ENCODE measurements at places on chromosomes 4 and X. TPM values are rescaled to one million over a fixed set of nuclear protein-coding genes. Genes with fewer than 3 reads are reported as not detected.

GPR50 gene
- total RNA-seq = not detected

P2RY4 gene
- 0.20 TPM for total RNA-seq

BEX1 gene
- 0.23 TPM for total RNA-seq

BMX gene
- not detected for total RNA-seq

ZFP92 gene
- 1.5 TPM for total RNA-seq

SYN1 gene
- 0.57 TPM for total RNA-seq

GAGE12J gene
- total RNA-seq = not detected

TDO2 gene
- total RNA-seq = not detected

SHISA3 gene
- 0.18 TPM for total RNA-seq

UBL4A gene
- total RNA-seq = 43.7 TPM

MND1 gene
- 21.1 TPM for total RNA-seq

GPR101 gene
- not detected for total RNA-seq

ZNF630 gene
- 0.50 TPM for total RNA-seq

FOXR2 gene
- not detected for total RNA-seq

ATP2B3 gene
- total RNA-seq = not detected

CSAG3 gene
- not detected for total RNA-seq

FGF13 gene
- not detected for total RNA-seq

UGT2B11 gene
- total RNA-seq = not detected

EGFL6 gene
- 9.2 TPM for total RNA-seq

TEX11 gene
- not detected for total RNA-seq

LPAR4 gene
- total RNA-seq = not detected

Measured in T-helper 2 cell treated with Interferon-gamma antibody and Interleukin-4, amounts not matched to agents 100 ng/mL and 5 ng/mL, for 36 hours (primary cell).